Lower lobe of right lung (tissue), 2 donors: ENCODE measurements at places on chromosomes 11 and 22. TPM values are rescaled to one million over a fixed set of nuclear protein-coding genes. Genes with fewer than 3 reads are reported as not detected.

DNA sequence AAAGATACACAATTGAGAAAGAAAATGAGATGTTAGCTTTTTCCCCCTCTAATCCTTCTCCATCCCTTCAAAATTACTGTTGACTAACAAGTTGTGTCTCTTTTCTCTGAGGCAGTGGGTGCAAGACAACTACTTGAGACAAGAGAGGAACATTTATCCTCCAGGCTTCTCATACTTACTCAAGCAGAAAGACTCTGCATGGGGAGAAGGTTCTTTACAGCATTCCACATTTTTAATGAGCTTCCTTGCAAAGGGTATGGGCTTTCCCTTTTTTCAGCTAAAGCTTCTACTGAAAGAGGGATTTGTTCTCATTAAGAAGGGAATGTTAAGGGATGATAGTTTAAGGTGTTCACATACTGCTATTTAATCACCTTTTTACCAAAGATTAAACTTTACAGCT is 47.8 kb downstream of the PAX6 start:
- DNase-seq = no peak

DNA sequence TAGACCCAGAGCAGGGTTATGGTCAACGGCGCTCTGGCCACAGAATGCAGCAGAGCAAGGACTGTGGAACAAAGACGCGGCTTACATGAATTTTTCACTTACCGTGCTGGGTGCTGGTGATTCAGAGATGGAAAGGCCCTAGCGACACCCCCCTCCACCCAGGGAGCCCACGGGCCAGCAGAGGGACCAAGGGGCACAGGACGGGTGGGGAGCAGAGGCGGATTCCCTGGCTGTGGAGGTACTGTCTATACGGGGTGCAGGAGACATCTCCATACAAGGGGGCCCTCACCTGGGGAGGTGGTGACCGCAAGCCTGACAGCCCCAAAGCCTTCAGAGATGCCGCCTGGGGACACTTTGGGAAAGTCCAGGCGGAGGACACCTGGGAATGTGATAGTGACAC is 1.1 kb upstream of the SEPTIN5 start:
- DNase-seq = no peak

DNA sequence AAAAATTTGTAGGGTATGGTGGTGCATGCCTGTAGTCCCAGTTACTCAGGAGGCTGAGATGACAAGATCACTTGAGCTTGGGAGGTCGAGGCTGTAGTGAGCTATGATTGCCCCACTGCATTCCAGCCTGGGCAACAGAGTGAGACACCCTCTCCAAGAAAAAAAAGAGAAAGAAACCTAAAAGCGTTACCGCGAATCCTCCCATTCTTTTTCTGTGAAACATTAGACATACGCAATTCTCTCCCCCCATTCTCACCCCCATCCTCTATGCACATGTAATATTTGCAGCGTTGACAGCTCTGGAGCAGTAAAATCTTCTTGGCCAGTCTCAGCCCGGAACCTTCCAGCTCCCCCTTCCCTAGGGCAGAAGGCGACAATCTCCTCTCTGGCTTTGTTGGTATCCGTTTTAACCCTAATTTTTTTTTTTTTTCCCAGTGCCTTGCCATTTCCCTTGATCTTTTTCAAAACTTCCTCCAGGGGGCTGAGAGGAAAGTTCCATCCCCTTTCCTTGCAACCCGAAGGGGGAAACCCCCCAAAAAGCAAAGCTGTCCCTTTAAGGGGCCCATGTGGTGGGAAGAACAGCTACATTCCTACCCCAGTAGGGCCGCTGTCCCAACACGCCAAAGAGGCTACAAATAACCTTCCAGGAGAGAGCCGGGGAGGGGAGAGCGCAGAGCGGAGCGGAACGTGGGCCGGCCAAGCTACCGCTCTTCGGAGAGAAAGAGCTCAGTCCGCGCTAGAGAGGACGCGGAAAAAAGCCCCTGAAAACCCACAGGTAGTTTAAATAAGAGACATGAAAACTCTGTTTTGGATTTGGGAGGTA is 1.9 kb downstream of the LRP4 start:
- no peak for DNase-seq

GRCh38 chr11:58832056-58832645 is 12.4 kb downstream of the GLYATL2 start:
- no peak for DNase-seq

DNA sequence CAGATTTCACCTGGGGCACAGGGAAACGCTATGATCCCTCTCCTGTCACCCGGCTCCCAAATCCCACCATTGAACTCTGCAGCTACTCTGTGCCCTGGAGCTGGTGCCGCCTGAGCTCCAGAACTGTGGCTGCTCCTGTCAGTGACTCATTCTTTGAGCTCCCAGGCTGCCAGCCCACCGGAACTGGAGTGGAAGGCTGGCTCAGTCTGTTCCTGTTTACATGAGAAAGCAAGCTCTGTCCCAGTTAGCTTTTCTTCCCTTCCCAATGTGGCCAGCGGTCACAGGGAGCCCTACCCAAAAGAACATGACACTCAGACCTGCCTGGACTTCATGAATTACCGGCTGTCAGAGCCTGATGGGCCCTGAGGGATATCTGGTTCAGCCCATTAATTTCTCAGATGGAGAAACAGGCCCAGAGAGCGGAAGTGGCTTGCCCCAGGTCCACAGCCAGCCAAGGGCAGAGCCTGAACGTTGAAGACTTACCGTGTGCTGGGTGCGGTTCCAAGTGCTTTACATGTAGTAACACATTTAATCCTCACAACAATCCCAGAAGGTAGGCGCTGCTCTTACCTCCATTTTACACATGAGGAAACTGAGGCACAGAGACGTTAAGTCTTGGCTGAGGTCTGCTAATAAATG is 23.8 kb upstream of the IGSF22 start:
- no peak for DNase-seq

The SMC1B gene
- not detected for total RNA-seq

DNA sequence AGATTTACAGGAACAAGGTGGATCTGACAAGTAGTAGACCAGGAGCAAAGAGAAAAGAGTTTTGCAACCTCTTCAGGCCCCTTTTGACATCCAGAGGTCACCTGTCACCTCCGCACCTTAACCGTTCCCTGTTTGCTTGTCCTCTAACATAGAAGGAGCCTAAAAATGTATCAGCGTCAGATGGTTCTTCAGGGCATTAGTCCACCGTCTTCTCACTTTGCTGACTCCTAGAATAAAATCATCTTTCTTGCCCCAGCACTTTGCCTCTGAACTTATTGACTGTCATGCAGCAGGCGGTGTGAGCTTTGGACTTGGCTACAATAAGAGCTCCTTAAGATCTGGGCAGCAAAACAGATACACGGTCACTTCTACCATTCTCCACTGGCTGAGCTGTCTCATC is 339.7 kb upstream of the B3GAT1 start:
- DNase-seq = no peak

DNA sequence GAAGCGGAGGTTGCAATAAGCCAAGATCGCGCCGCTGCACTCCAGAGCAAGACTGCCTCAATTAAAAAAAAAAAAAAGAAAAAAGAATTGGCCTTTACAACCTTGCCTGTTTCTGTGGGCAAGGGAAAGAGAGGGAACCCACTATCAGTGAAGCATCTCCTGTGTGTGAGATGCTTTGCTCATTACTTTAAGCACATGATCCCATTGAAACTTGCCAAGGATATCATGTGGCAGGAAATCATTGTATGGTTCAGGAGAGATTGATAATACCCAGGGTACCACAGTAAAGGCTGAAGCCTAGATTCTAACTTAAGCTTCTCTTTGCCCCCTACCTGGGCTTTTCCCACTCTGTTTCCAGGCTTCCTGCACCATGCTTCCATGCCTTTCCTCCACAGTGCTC is 3.6 kb downstream of the LDLRAD3 start:
- no peak for DNase-seq

The FGF19 gene
- not detected for total RNA-seq

The APOA1 gene
- total RNA-seq = 3.7 TPM

- DNase-seq = no peak
These were observed 10.4 kb upstream of the TMPRSS6 start for GRCh38 chr22:37119872-37120271.

DNA sequence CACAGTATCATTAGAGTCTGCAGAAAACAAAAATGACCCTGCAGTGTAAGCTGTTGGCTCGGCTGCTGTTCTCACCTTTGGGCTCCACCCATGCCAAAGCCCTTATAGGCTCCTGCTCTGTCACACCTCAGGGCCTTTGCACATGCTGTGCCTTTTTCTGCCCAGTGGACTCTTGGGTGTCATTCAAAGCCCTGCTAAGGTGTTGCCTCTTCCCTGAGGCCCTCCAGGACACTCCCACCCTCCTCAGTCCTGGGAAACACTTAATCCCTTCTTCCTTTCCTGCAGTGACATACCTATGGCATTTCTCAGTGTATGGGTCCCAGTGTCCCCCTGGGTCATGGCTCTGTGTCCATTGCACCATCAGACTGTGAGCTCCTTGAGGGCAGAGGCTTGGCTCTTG is 29.1 kb upstream of the CACNG2 start:
- no peak for DNase-seq

The APLP2 gene
- total RNA-seq = 582 TPM

The VPS11 gene
- 45.6 TPM for total RNA-seq

The HOATZ gene
- total RNA-seq = 15.0 TPM

DNA sequence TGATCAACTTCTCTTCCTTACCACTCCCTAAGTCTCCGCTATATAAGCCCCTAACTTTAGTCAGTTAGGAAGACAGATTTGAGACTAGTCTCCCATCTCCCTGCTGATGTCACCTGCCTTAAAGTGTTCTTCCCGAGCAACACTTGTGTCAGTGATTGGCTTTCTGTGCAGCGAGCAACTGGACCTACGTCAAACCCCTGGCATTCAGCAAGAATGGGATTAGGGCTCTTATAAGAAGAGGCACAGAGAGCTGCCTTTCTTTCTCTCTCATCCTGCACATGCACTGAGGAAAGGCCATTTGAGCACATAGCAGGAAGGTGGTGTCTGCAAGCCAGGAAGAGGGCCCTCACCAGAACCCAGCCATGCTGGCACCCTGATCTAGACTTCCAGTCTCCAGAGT is 116.6 kb upstream of the THY1 start:
- DNase-seq = no peak

GRCh38 chr11:69010964-69011623 is 2.0 kb downstream of the MRGPRF start:
- peak; percentile 63 for DNase-seq
